Calu3 (cell line): ENCODE measurements at places on chromosomes 4 and X.

GRCh38 chrX:9534686-9535085 lies 69.8 kb downstream of the TBL1X start:
- no peak for DNase-seq

- no peak for DNase-seq
These were observed 12.5 kb upstream of the UVSSA start for GRCh38 chr4:1334579-1334895.

DNA sequence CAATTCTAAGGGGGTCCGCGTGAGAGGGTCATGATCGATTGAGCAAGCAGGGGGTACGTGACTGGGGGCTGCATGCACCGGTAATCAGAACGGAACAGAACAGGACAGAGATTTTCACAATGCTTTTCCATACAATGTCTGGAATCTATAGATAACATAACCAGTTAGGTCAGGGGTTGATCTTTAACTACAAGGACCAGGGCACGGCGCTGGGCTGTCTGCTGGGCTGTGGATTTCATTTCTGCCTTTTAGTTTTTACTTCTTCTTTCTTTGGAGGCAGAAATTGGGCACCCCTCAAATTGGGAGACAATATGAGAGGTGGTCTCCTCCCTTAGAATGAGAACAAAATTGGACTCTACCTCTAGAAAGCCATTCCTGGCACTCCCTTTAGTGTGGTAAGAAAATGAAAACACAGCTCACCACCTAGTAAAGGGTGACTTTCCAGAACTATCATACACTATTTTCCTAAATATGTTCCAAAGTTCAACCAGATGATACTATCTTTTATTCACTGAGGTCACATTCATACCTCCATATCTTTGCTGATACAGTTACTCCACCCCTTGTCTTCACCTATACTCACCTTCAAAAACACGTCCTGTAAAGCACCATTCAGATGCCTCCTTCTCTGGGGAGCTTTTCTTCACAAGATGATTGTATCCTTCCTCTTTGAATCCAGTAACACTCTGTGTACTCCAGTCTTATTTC lies 1058.3 kb upstream of the SLIT2 start:
- DNase-seq = peak; percentile 1

DNA sequence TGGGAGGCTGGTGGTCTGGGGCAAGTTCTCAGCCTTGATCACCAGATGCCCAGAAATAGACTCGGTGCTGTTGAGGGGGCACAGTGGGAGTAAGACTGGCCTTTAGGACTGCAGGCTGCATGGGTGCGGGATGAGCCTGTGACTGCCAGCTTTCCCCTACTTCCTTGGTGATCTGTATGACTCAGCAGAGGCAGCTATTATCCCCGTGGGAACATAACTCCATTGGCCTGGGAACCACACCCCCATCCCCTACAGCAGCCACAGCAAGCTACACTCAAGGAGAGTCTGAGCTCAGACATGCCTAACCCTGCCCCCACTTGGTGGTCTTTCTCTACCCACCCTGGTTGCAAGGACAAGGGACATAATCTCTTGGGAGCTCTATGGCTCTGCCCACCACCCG lies 20.6 kb downstream of the CLIC2 start:
- DNase-seq = no peak

DNA sequence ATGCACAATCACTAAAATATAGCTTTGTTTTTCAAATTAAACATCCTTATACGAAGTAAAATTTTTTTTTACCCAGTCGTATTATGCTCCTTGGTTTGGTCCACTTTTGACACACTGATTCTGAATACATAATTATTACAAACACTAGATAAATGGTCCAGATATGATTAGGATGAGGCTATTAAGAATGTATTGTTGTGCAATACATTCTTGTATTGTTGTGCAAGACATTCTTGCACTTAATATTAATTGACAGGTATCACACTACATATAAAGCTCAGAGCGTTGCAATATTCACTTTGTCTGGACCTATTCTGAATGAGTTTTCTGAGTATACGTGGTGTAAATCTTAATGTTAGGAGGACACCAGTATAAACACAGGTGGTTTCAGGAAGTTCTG lies 464.0 kb downstream of the CFAP47 start:
- DNase-seq = no peak

GRCh38 chr4:88158489-88159228 lies at the start of gene ABCG2:
ABCG2 (minus strand) TSS chr4:88158639; CDS start chr4:88139995, 18,644 bp downstream.
- peak; percentile 24 for DNase-seq

DNA sequence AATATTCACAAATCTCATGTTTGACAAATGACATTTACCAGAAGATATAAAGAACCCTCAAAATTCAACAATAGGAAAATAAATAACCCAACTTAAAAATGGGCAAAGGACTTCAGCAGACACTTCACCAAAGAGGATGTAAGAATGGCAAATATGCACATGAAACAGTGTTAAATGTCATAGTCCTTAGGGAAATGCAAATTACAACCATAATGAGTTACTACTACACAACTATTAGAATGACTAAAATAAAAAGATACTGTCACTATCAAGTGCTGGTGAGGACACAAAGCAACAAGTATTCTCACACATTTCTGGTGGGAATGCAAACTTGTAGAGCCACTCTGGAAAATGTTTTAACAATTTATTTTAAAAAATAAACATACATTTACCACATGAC lies 40.8 kb upstream of the NR0B1 start:
- no peak for DNase-seq

GRCh38 chrX:2665387-2666304 lies 25.4 kb upstream of the CD99 start:
- DNase-seq = no peak

DNA sequence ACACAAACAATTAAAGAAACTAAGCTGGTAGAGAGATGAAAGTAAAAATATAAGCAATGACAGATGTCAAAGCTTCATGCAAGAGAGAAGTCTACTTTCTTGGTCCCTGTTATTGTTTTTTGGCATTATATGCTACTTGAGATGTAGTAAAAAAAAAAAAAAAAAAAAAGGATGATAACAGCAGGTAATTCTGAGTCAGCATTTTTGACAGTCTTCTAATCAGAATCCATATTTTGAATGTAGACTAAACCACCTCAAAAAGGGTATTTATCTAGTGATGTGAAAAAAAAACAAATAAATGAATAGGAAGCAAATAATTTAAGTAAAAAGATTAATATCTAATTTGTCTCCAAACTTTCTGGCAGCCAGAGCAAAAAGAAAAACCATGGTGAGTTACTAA lies 422.2 kb upstream of the CPEB2 start:
- DNase-seq = no peak

DNA sequence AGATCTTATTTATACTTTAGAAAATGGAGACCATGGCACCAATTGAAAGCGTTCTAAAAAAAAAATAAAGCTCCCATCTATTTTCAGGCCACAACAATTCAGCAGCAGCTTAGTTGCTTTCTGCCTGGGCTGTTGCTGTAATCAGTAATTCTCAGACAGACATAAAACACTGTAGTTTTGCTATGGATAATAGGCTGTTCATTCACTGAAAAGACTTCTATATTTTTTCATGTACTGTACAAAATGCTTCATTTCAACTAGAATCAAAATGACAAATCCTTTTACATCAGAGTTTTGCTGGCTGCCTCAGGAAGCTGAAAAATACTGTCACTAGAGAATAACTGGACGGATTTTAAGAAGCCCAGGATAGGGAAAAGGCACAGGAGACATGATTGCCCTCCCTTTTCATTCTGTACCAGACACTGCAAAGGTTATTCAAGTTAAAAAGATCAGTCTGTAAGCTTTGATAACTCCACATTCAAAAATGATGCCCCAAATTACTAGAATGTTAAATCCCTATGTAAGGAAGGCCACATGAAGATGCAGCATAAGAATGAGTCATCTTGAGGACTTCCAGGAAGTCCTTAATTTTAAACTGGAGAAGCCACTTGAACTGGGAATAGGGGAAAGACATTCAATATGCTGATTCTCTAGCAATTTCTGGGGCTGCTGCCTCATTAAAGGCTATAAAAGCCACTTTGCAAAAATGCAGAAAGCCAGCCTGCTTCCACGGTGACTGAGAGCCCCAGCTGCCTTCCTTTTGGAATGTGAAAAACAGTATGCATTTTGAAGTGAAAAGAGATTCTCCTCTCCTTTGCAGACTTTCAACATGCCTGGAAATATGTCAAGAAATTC lies 403.2 kb upstream of the RASGEF1B start:
- no peak for DNase-seq

- no peak for DNase-seq
These were observed 125.6 kb downstream of the CBR4 start for GRCh38 chr4:168884251-168885124.
